ENCODE measurements at places on chromosomes 2 and 18. TPM values are rescaled to one million over a fixed set of nuclear protein-coding genes. Genes with fewer than 3 reads are reported as not detected.

GRCh38 chr18:10660179-10660884 lies 134.5 kb downstream of the NAPG start:
- peaks cover 18% of the 10 kb centered on the region for H3K27me3 ChIP-seq
- peaks cover 3% of the 10 kb centered on the region for H3K4me1 ChIP-seq
- DNase-seq = no peak
- no peak overlapping the region for H3K27ac ChIP-seq
- no peaks in the 10 kb centered on the region for H3K36me3 ChIP-seq

FHL2 gene
- 86.6 TPM for total RNA-seq

SRBD1 gene
- 20.6 TPM for total RNA-seq

ZNF2 gene
- total RNA-seq = 3.4 TPM

DNA sequence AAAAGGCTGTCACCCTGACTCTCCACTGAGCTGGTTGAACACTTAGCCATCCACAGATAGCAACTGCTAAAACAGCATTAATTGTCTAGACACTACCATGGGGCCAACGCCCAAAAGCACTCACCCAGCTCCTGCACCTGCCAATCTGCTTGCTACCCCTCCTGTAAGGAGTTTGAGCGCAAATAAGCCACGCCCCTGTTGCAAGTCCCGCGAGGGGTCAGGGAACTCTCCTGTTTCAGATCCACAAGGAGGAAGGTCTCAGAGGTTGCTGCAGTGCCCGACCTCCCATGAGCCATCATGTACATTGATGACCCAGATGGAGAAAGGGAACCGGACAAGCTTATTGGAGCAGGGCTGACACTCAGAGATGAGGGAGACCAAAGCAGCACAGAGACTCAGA lies 106.8 kb downstream of the ZNF516 start:
- no peak for DNase-seq
- H3K4me1 ChIP-seq = no peaks in the 10 kb centered on the region
- no peaks in the 10 kb centered on the region for H3K27me3 ChIP-seq
- H3K27ac ChIP-seq = no peak overlapping the region
- H3K4me3 ChIP-seq = no peak overlapping the region

DNA sequence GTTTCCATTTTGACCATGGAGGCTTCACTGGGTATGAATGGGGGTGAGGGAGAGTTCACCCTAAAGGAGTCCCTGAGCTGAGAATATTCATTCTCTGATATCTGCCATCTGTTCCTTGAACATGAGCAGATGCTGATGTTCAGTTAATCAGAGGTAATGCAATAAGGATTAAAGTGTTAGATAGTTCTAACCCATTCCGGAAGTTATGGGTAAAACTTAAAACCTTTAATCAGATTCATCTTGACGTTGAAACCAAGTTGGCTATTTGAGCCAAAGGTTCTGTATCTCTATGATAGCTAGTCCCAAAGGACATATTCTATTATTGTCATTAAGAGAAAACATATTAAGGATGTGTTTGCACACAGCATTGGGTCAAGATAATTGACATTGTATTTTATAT lies 268.9 kb downstream of the PLCL1 start:
- peaks cover 11% of the 10 kb centered on the region for H3K27me3 ChIP-seq
- no peak overlapping the region for H3K4me3 ChIP-seq
- DNase-seq = no peak
- no peaks in the 10 kb centered on the region for H3K4me1 ChIP-seq
- H3K27ac ChIP-seq = no peak overlapping the region

KCNJ3 gene
- total RNA-seq = not detected

- no peak overlapping the region for H3K4me3 ChIP-seq
- DNase-seq = no peak
- no peaks in the 10 kb centered on the region for H3K27me3 ChIP-seq
- no peak overlapping the region for H3K27ac ChIP-seq
Measured at GRCh38 chr2:150168595-150169236, 318.8 kb downstream of the RND3 start.

GALNT13 gene
- 0.44 TPM for total RNA-seq

DNA sequence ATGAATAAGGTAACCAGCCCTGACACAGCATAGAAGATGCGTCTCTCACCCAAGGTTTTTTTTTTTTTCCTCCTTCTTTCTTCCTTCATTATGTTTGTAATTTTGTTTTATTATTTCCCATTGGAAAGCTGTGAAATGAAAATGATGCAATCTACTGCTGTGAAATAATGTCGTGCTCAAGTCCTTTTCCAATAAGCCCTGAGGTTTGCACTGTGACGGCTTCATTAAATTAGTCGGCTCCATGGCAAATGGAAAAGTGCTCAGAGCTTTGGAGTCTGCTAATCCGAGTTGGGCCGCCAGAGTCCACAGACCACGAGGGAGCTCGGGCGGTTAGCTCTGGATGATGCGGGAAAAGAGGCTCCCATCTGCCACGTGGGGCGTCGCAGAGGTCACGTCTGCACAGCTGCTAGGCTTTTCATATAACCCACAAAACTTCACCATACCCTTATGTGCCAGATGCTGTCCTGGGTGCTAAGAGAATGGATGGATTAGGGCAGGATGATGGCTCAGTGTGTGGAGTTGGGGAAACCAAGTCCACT lies 92.3 kb upstream of the CAPN13 start:
- no peak overlapping the region for H3K4me3 ChIP-seq
- DNase-seq = no peak
- no peaks in the 10 kb centered on the region for H3K36me3 ChIP-seq
- peaks cover 10% of the 10 kb centered on the region for H3K27me3 ChIP-seq

- H3K4me3 ChIP-seq = no peak overlapping the region
- no peaks in the 10 kb centered on the region for H3K27me3 ChIP-seq
- H3K36me3 ChIP-seq = no peaks in the 10 kb centered on the region
- no peaks in the 10 kb centered on the region for H3K4me1 ChIP-seq
- no peak for DNase-seq
Measured at GRCh38 chr2:212028798-212029394, 509.7 kb downstream of the ERBB4 start.

UGT1A4 gene
- total RNA-seq = 0.12 TPM

MAPK4 gene
- 0.89 TPM for total RNA-seq

- H3K4me3 ChIP-seq = no peak overlapping the region
- H3K36me3 ChIP-seq = no peaks in the 10 kb centered on the region
- no peaks in the 10 kb centered on the region for H3K4me1 ChIP-seq
- DNase-seq = no peak
- H3K27me3 ChIP-seq = no peaks in the 10 kb centered on the region
Measured at GRCh38 chr2:143698352-143698751, 569.1 kb downstream of the ARHGAP15 start.

GRCh38 chr18:46405832-46406538 lies 251.0 kb downstream of the LOXHD1 start:
- no peaks in the 10 kb centered on the region for H3K36me3 ChIP-seq
- H3K27ac ChIP-seq = no peak overlapping the region
- no peaks in the 10 kb centered on the region for H3K27me3 ChIP-seq
- no peaks in the 10 kb centered on the region for H3K4me1 ChIP-seq

GRCh38 chr18:23340661-23341060 lies 112.4 kb upstream of the RIOK3 start:
- H3K27me3 ChIP-seq = no peaks in the 10 kb centered on the region
- H3K36me3 ChIP-seq = no peaks in the 10 kb centered on the region
- DNase-seq = no peak
- no peak overlapping the region for H3K27ac ChIP-seq

PLB1 gene
- 0.49 TPM for total RNA-seq

GRCh38 chr18:3350021-3350420 lies 88.1 kb downstream of the MYL12B start:
- H3K27ac ChIP-seq = peak overlapping the region; percentile 82
- H3K27me3 ChIP-seq = no peaks in the 10 kb centered on the region
- H3K36me3 ChIP-seq = no peaks in the 10 kb centered on the region
- DNase-seq = no peak
- peaks cover 21% of the 10 kb centered on the region for H3K4me1 ChIP-seq

- H3K36me3 ChIP-seq = peaks cover 9% of the 10 kb centered on the region
- H3K4me1 ChIP-seq = peaks cover 22% of the 10 kb centered on the region
- DNase-seq = no peak
- no peaks in the 10 kb centered on the region for H3K27me3 ChIP-seq
Measured at GRCh38 chr2:201233812-201234662, 26.3 kb upstream of the CASP8 start.

DNA sequence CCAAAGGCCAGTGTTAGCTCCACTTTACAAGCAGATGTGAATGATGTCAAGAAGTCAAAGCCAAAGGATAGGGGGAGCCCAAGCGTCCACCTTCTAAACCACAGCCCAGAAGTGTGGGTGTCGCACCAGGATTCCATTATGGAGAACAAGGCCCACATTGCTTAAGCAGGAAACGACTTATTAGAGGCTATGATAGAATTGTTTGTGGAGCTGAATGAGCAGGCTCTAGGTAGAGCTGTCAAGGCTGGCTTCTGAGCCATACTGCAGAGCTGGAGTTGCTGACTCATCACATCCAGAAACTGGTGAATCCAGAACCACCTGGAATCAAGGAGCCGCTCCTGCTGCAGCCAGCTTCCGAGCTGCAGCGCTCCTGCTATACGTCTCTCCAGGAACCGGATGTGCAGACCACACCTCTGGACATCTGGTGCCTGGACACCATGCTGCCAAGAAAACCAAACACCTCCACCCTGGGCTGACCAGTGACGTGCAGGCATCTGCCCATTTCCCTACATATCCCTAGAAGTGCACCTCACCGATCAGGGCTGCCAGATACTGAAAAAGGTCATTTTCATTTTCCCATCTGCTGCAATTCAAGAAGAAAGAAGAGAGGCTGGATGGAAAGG lies 6.2 kb upstream of the TWIST2 start:
- no peak overlapping the region for H3K27ac ChIP-seq
- no peaks in the 10 kb centered on the region for H3K4me1 ChIP-seq
- DNase-seq = no peak
- no peak overlapping the region for H3K4me3 ChIP-seq
- H3K27me3 ChIP-seq = no peaks in the 10 kb centered on the region

DNA sequence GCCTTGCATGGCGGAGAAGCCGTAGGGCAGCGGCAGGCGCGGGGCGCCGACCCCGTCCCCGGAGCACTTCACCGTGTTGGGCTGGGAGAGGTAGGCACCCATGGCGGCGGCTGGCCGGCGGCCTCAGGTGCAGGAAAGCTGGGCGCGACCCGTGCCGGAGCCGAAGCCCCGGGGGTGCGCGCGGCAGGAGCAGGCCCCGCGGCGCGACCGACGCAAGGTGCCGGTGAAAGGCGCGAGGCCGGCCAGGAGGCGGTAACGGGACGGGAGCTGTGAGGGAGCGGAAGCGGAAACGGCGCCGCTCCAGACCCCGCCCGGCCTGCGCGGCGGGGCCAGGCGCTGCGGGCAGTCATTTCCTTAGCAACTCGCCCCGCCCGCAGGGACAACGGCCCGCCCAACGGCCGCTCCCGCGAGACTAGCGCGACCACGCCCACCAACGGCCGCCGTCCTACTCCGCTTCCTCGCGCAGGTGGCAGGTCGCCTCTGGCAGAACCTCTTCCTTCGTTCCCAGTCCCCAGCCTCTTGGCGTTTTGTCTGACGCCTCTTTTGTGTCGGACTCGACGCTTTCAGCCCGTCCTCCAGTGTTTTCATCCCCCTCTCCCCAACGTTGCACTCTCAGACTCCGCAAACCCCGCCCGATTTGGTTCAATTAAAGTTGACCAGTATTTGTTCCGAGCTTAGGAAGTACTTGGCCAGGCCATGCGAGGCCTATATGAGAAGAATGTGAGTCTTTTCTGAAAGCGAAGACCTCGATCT lies at the start of gene PPM1G:
Gene PPM1G, minus strand, starts transcription at position 271 of the 753 bp plus-strand sequence. Its CDS starts 169 bp downstream, at position 102.
- H3K27me3 ChIP-seq = no peaks in the 10 kb centered on the region
- peak within 1 kb of the TSS; percentile 91 for H3K27ac ChIP-seq
- DNase-seq = peak; percentile 82
- H3K36me3 ChIP-seq = peaks cover 13% of the 10 kb centered on the region
- peak within 1 kb of the TSS; percentile 97 for H3K4me3 ChIP-seq

- H3K4me1 ChIP-seq = no peaks in the 10 kb centered on the region
- H3K4me3 ChIP-seq = no peak overlapping the region
- no peaks in the 10 kb centered on the region for H3K36me3 ChIP-seq
- H3K27ac ChIP-seq = no peak overlapping the region
- DNase-seq = no peak
Measured at GRCh38 chr2:8170552-8171327, 511.1 kb upstream of the ID2 start.

DNA sequence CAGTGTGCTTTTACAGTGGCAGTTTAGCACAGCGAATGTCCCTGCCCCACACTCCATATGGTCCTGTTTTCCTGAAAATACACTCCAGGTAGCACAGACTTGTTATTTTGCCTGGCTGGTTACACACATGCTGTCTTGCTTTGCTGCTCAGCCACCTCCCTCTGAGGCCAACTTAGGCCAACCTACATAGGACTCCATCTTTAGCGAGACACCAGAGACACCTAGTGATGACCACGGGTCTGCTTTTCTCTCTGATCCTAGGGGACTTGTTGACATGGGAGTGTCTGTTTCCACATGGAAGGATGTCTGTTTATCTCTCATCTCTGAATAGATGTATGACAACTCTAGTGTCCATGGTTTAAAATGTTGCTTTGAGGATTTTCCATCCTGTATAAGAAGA lies 43.3 kb downstream of the PLEKHB2 start:
- no peak for DNase-seq
- H3K27me3 ChIP-seq = no peaks in the 10 kb centered on the region
- H3K4me3 ChIP-seq = no peak overlapping the region
- no peak overlapping the region for H3K27ac ChIP-seq
- H3K4me1 ChIP-seq = 0 out of 2 replicates have a peak, but pooled peaks cover 2% of the 10 kb centered on the region
- H3K36me3 ChIP-seq = peaks cover 14% of the 10 kb centered on the region

DNA sequence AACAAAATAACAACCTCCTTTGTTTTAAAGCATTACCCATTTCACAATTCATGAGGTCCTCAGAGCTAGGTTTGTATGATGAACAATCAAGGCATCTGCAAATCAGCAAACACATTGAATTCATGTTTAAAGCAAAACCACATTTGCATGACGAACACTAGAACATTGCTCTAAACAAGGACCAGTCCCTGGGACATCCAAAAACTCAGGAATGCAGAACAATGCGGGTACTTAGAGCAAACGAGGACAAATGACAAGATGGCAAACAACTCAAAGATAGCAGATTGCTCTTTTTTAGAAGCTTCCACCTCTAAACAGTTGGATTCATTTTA lies 45.7 kb upstream of the RALBP1 start:
- no peak overlapping the region for H3K4me3 ChIP-seq
- no peaks in the 10 kb centered on the region for H3K36me3 ChIP-seq
- DNase-seq = no peak
- H3K27ac ChIP-seq = no peak overlapping the region

LYPD6 gene
- total RNA-seq = 3.0 TPM
